Cardiac septum (tissue), 1 donor: ENCODE measurements at places on chromosomes 5 and 9.
A peak's percentile ranks its signal among the peaks of the same experiment; 100 is the strongest.

DNA sequence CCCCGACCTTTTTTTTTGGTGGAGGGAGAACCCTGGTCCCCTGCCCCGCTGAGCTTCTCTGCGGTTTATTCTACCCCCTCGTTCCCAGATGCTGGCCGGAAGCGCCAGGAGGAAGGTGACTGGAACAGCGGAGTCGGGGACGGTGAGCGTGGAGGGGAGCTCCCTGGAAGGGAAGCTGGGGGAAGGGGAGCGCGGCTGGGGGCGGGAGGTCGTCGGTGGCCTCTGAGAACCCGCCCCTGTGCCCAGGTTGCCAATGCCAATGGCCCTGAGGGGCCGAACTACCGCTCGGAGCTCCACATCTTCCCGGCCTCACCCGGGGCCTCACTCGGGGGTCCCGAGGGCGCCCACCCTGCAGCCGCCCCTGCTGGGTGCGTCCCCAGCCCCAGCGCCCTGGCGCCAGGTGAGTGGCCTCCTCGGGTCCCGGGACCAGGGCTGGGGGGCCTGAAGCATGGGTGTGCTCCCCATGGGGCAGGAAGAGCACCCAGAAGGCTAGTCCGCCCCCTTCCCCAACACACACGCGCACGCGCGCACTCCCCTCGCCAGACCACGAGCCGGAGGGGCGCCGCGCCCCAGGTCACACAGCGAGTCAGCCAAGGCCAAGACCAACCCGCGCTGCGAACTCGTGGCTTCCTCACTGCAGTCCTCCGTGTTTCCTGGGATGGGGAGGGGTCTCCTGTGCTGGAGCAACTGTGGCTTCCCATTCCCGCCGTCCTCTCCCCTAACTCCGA is 10.6 kb downstream of the MYOZ3 start:
- DNase-seq: peak; percentile 75

- DNase-seq: no peak
Observed at GRCh38 chr9:19946441-19947109, 157.7 kb upstream of the SLC24A2 start.

DNA sequence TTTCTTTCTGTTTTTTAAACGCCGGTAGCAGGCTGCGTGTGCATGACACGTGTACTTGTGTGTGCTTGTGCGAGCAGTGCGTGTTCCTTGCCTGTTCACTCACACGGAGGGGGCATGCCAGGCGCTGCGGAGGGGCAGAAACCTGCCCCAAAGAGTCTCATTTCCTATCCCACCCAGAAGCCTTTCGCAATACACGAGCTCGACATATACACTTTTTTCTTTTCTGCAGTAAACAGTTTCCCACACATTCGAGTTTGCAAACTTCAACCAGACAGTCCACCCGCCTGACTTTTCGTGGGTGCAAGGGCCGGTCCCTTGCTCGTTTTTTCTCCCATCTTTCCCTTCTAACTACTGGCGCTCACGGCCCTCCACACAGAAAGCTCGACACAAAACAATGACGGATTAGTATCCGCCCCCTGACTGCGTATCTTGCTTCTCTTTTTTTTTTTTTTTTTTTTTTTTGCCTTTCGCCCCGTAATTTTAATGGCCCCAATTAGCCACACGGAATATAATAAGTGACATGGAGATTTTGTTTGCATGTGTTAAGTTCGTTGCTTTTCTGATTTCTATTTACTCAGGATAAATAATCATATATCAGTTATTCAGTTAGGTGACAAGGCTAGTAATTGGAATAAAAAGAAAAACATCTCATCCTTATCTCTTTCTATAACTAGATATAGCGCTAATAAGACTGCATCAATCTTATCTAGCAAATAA is 5.3 kb upstream of the OTP start:
- DNase-seq: no peak

DNA sequence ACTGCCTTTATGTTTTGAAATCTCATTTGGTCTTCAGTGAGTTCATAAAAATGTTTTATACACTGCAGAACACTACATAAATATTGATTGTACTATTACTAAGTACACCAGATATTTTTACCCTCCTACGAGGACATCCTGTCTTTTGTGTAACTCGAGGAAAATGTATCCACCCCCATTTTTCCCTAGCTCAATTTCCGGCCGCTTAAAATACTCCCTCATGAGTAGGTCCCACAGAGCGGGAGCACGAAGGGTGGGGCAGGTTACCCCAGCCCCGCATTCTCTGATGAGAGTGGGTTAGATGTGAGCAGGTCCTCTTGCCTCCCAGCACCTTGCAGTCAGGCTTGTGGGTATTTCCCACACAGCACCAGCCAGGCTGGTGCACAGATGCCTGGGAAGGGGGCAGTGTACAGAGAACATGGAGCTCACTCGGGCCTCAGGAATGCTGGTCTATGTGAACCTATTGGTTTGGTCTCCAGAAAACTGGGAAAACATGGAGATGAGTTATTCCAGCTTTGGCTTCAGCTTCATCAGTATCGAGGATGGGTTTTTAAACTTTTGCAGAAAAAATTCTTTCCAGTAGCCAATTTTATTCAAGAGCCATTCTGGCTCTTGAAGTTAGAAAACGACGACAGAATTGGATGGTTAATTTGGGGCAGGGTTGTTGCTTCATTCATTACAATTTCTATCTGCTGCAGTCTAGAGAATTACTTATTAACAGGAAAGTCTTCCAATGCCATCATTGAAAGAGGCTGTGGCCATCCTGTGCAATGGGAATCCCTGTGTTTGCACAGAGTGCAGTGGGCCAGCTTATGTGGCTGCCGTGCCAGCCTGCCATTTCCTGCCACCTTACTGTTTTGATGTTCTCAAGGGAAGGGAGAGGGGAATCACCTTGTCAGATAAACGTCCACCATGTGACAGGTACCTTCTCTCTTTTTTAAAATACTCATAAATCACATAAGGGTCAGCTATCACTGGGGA is 73.2 kb downstream of the WDR41 start:
- no peak for DNase-seq

GRCh38 chr5:42583322-42583721 is 160.1 kb downstream of the GHR start:
- DNase-seq: no peak

DNA sequence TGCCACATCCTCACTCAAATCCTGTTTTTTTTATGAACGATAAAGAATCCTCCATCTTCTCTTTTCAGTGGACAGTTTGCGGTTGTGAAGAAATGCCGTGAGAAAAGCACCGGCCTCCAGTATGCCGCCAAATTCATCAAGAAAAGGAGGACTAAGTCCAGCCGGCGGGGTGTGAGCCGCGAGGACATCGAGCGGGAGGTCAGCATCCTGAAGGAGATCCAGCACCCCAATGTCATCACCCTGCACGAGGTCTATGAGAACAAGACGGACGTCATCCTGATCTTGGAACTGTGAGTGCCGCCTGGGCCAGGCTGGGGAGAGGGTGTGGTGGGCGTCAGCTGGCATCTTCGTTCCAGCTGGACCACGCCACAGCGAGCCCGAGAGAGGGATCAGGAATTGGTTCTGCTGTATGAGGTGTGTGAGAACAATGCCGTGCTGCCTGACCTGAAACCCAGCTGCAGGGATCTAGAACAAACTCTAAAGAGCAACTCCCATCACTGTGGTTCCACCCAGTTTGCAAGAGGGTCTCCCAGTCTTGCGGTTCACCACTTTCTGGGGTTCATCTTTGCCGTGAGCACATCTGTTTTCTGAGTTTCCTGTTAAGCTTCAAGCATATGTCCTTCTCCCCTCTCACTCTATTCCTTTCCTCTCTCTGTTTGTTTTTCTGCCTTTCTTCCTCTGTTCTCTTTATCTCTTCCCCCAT is 107.4 kb downstream of the DAPK1 start:
- no peak for DNase-seq

DNA sequence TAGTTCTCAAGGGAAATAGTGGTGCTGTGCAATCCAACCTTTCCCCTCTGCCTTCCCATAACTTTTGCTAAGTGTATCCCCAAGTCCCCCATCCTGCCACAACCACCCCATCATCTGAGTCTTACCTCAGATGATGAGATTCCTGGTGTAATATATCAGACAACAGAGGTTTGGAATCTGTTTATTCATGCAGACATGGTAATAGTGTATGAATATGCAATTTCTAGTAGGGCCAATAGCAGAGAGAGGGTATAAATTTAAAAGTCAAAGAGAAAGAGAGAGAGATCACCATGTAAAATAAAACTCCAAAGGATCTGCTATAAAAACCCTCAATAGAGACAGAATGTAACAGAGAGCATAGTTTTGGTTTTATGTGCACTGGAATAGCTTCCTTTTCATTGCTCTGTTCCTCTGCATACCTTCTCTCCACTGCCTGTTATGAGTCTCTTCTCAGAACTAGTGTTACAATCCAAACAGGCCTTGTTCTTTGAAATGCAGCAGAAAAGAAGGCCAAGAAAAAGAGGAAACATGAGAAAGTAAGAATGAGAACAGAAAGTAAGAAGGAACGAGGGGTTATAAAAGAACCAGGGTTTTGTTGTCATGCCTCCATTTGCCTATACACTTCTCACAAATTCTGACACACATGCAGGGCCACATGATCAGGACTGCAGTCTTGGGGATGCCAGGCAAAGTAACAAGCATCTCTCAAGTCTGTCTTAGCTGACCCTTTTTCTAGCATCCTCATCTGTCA is 278.0 kb downstream of the CETN3 start:
- no peak for DNase-seq

DNA sequence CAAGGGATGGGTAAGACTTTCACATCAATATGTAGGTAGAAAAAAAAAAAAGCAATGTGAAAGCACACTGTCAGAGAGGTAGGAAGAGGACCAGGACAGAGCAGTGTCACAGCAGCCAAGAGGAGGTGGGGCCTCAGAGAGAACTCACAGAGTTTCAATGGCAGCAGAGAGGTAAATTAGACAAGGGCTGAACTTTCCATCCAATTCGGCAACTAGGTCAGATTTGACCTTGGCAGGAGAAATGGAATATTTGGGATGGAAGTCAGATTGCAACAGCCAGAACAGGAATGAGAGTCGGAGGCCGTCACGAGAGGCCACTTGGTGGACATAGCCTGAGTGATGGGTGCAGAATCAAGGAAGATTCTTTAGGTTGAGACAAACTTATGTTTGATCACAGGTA is 57.7 kb downstream of the ENC1 start:
- DNase-seq: no peak

GRCh38 chr5:36883894-36884462 is 7.4 kb downstream of the NIPBL start:
- no peak for DNase-seq

DNA sequence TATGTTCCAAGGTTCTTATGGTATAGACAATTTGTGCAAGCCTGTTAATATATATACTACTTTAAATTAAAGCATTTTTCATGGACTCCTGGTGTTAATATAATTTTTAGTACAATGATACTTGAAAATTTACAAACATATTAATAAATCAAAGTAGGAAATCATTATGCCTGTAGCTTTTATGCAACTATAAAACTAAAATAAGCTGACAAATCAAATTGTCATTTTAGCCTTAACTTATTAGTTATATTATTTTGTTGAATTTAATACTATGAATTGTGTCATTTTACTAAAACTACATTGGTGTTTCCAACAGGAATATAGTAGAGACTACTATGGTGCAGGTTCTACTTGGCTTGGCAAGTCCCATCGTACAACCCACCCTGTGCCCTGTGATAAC is 96.0 kb downstream of the MED10 start:
- no peak for DNase-seq

- DNase-seq: no peak
Observed at GRCh38 chr5:41559184-41559583, 48.8 kb upstream of the PLCXD3 start.

DNA sequence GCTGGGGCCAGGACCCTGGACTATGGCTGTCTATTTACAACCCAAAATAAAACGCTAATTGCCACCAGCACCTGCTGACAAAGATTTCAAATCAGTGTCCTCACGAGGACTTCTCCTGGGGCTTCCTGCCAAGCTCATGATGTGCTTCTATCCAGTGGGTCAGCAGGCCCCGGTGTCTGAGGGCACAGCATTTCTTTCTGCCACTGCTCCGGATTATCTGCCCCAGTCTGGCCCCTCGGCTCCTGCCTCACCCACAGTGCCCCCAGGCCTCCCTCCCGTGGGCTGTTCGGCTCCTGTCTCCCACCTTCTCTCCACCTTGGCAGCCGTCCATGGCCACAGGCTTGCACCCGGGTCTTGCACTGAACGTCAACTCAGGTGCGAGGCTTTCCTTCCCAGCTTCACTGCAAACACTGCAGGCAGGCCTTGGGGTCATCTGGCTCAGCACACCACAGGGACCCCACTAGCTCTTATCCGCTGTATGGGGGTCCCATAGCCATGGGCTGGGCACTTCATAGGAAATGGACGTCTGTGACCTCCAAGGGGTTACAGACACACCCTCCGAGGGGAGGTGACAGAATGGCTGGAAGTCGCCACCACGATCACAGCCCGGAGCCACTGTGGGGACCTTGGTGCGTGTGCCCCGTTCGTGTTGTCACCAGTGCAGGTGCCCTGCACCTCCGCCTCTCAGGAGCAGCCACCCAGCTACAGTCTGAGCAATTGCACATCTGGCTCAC is 43.8 kb upstream of the FCN1 start:
- peak; percentile 35 for DNase-seq

- no peak for DNase-seq
Observed at GRCh38 chr9:3478549-3478953, 47.2 kb downstream of the RFX3 start.

DNA sequence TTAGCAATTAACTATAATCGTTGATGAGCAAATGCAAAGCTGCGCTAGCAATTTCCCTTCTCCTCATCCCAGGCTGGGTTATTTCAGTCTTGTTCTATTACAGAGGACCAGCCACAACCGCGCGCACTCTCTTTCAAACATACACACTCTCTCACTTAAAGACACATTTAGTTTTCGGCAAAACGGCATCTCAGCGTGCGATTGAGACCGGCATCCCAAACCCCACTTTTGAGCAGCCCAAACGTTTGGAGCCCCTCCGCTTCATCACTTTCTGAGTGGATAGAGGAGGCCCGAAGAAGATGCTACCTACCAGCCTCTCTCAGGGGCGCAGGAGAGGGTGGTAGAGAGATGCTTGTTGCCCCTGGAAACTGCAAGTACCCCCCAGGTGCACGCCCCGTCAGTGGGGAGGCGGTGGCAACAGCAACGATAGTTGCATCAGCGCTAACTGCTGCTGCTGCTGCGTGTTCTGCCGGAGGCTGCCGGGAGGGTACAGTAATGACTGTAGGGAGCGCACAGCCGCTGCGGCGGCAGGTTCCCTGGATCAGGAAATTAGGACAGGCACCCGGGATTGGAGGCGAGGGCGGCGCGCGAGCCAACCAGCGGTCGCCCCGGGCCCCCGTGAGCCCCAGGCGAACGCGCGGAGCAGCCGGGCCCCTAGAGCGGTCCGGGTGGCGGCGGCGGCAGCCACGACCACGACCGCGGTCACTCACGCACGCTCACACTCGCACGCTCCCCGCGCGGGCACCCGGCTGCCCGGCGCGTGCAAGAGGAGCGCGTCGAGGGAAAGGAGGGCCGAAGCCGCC is 467 bp upstream of the VLDLR start:
- peak; percentile 85 for DNase-seq

DNA sequence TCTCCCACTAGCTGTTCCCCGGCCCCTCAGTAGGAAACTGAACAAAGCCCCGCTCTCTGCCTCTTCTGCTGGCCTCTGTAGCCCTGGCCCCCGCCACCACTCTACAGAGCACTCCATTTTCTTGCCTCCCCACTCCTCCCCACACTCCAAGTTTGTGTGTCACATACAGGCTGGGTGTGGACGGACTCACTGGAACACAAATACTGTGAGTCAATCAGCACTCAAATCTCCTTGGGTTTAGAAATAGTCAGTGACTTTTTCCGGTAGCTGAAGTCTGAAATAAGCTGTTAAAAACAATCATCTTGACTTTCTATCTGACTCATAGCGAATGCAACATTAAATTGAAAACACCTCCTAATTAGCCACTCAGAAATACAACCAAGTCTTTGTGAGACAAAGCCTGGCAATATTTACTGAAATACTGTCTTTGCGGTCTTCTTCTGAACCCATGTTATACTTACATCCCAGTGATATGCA is 122.5 kb downstream of the LHFPL2 start:
- DNase-seq: no peak
